SK-N-DZ (cell line): ENCODE measurements at places on chromosomes 13 and 19.

DNA sequence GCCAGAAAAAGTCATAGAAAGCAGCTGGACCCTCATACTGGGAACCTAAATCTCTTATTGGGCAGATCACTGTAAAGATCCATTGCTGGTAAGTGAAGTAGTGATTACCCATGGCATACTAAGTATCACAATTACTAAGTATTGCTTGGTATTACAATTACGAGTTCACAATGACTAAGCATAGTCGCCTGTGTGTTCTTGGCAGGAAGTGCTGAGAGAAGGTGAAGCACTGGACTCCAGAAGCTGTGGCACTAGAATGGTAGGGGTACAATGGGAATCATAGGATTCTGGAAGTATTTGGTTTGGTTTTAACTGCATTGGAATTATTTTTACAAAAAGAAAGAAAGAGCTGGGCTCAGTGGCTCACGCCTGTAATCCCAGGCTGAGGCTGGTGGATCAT lies 20.3 kb downstream of the LGALS16 start:
- no peak for DNase-seq

DNA sequence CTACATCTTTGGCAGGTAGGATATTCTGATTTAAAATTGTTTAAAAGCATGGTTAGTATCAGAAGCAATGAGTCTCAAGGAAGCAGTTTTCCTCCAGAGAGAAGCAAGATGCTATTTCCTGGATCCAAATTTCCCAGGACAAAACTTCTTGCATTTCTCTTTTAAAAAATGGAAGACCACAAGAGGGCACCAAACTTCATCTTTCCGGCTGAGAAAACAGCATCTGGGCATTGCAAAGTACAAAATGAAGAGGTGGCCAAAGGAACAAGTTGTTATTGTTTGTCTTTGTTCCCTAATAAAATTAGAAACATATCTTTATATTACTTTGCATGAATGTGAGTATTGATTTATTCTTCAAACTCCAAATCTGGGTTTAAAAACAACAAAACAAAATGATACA lies 60.0 kb upstream of the LRCH1 start:
- peak; percentile 46 for DNase-seq

GRCh38 chr13:111392486-111392885 lies 72.0 kb downstream of the TEX29 start:
- DNase-seq, result no peak

DNA sequence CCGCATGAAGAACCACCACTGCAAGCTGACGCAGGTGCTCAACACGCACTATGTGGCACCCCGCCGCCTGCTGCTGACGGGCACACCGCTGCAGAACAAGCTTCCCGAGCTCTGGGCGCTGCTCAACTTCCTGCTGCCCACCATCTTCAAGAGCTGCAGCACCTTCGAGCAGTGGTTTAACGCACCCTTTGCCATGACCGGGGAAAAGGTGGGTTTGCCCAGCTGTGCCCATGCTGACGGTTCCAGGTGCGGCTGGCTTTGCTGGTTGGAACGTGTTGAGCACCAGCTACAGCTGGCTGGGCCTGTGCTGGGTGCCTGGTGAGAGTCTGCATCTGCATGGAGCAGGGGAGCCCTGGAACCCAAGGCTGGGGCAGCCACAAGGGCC lies 60.9 kb downstream of the SMARCA4 start:
- DNase-seq, result no peak

- DNase-seq, result no peak
These were observed 16.9 kb downstream of the MED26 start for GRCh38 chr19:16611121-16611520.

GRCh38 chr19:40807147-40808020 lies 8.4 kb downstream of the EGLN2 start:
- DNase-seq, result no peak

GRCh38 chr13:55660851-55661250 lies 1479.9 kb upstream of the PRR20A start:
- DNase-seq, result no peak

GRCh38 chr19:37007587-37008220 lies 70.5 kb upstream of the ZNF420 start:
- DNase-seq, result no peak

GRCh38 chr13:40446365-40446764 lies 220.1 kb downstream of the FOXO1 start:
- DNase-seq, result no peak

GRCh38 chr13:33865945-33866344 lies 48.0 kb downstream of the RFC3 start:
- DNase-seq, result no peak

DNA sequence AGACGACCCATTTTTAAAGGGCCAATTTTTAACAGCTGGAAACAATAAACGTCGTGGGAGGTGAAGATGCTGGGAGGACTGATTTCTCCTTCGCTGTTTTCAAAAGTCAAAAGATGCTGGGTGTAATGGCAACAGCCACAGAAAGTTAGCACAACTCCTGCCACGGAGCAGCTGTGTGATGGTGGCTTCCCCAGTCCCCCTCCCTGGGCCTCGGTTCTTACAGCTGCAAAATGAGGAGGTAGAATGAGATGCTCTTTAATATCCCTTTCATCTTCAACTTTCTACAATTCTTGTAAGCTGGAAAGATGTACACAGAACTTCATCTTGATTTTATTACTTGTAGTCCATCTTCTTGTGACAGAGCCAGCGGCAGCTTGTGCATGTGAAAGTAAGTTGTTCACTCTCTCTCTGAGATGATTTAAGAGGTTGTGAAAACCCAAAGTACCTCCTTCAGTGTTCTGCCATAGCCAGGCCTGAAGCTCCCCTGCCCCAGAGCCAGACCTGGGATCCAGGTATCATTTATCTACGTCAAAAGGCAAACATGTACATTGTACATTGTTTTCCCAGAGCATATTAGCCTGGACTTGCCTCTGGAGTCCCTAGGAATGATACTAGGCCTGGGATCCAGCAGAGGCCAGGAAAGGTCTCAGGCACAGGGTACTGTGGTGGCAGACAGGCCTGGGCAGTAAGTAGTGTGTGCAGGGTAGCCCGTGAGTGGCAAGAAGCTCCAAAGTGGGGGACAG lies 3.4 kb upstream of the UBE2L5 start:
- DNase-seq, result no peak

DNA sequence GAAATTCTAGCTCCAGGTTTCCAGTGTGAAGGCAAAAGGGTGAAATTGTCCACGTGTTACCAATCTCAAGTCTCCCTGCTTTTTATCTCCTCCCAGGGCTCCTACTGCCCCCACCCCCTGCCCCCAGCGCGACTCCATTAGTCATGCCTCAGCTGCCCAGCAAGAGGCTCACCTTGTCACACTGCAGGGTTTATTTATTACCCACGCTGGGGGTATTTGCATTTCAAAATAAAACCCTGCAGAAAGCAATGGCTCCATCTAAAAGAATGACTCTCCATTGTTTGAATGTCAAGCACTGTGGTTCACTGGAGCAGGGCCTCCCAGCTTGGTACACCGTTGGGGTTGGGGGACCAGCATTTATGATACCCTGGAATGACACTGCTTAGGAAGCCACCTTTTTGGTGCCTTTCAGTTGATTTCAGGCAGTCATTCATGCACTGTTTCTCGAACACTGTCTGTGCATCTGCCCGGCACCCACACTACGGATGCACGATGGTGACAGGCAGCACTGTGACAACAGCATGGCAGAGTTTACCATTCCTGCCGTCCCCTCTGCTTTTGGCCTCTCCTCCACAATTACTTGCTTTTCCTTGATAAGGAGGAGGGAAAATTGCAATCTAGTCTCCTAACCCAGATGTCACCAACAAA lies 9.9 kb upstream of the POP4 start:
- DNase-seq, result no peak

DNA sequence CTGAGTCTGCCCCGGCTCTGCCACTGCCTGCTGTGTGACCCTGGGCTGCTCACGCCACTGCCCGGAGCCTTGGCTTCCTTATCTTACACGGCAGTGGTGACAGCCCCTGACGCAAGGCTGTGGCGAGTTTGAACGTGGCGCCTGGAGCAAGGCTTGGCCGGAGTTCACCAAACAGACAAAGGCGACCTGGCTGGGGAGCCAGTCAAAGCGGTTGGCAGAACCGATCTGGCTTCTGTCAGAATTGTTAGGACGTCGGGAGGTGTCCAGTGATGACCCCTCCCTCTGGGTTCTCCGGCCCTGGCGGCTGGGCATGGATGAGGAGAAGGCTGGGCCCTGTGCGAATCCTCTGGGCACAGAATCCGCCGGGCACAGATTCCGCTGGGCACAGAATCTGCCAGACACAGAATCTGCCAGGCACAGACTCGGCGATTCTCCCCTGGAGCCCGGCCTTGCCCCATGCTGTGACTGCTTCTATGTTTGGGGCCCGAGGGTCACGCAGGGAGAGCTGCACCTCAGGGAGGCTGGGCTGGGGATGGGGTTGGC lies 11.7 kb upstream of the TMEM255B start:
- DNase-seq, result no peak

- DNase-seq, result no peak
These were observed 124.7 kb downstream of the PCCA start for GRCh38 chr13:100213576-100213975.

DNA sequence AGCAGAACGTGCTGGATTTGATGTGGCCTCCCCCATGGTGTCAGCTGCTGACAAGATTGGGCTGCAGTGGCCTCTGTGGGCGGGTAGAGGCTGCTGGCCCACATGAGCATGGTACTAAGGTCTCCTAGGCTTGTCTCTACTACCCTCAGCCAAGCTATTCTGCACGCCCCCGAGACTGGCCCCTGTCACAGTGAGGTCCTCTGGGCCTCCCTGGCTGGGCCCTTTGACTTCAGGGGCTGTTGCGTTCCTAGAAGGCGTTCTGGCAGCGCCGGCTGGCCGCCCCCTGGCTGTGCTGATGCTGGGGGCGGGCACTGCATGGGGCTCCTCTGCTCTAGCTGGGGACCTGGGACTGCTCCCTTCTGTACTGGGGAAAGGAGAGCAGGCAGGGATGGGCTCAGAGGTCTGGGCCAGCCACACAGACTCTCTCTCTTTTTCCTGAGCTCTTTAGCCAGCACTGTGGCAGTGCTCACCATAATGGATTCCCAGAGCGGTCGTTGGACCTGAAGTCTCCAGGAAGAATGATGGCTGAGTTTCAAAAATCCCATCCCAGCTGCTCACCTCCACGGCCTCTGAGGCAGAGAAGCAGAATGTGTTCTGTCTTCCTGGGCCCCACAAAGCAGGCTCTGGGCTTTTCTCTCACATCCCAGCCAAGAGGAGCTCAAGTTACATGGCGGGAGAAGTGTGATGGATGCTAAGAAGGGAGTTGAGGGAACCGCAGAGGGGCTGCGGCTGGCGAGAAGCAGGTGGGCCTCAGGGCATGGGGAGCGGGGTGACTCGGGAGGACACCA lies 32.3 kb downstream of the TSSK6 start:
- no peak for DNase-seq

GRCh38 chr19:18514800-18515682 lies 6.8 kb downstream of the ELL start:
- no peak for DNase-seq

DNA sequence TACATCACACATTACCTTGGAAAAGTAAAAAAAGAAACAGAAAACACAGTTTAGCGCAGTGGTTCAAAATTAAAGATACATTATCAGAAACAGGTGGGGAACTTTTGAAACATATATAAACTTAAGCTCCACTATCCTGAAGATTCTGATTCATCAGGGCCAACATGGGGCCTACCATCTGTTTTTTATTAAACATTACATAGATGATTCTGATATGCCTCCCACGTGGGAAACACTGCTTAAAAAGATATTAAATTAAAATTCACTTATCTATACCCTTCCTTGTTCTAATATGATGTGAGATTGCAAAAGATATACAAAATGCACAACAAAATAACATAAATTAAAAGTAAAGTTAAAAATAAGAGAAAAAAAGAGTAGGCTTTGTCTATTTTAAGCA lies 125.0 kb downstream of the VWA8 start:
- DNase-seq, result peak; percentile 35

- no peak for DNase-seq
These were observed 670.2 kb downstream of the DIAPH3 start for GRCh38 chr13:59493436-59493965.

GRCh38 chr13:110841846-110842245 lies 73.0 kb downstream of the ANKRD10 start:
- DNase-seq, result no peak

GRCh38 chr13:40640202-40640601 lies 26.2 kb downstream of the FOXO1 start:
- no peak for DNase-seq

DNA sequence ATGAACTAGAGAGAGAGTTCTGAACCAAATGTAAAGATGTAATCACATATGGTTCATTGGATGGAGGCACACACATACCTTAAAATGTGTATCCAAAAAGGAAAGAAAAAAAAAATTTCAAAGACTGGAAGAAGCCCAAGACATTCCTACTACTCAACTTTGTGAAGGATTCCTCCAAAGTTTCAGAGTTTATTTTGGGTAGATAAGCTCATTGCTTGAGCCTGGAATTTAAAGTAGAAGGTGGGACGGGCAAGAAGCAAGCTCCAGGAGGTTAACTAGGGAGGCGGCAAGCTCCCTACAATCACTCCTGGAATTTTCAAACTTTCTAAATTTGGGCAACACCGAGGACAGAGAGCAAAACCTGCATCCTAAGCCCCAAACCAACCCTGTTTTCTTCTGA lies 1.9 kb downstream of the TSHZ3 start:
- no peak for DNase-seq

- DNase-seq, result no peak
These were observed 7.4 kb downstream of the RRAS start for GRCh38 chr19:49632576-49632975.

DNA sequence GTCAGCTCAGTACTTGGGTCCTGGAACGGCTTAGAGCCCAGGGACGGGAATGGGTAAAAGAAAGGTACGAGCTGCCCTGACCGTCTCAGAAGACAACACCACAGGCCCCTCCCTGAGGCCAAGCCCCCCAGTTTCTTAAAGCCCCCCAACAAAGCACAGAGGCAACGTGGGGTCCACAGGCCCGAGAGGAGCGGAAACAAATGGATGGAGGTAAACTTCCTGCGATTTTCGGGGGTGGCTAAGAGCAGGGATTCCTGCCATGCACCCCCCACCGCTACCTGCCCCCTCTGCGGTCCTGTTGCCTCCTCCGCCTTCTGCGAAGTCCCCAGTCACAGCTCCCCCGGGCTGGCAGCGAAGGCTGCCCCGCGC lies 48.2 kb downstream of the PTPRS start:
- no peak for DNase-seq

DNA sequence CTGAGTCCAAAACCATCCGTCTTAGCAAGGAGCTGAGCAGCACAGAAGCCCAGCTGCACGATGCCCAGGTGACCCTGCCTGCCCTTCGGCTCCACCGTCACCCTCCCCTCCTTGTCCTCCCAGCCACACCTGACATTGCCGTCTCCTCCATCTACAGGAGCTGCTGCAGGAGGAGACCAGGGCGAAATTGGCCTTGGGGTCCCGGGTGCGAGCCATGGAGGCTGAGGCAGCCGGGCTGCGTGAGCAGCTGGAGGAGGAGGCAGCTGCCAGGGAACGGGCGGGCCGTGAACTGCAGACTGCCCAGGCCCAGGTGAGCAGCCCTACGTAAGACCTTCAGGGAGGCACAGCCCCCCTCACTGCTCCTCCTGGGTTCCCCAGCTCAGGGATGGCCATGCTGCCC lies 49.1 kb downstream of the KCNC3 start:
- DNase-seq, result no peak
